Activated CD8-positive, alpha-beta T cell treated with anti-CD3 and anti-CD28 coated beads for 36 hours (primary cell): ENCODE measurements at places on chromosomes 13 and 19. TPM values are rescaled to one million over a fixed set of nuclear protein-coding genes. Genes with fewer than 3 reads are reported as not detected.

DNA sequence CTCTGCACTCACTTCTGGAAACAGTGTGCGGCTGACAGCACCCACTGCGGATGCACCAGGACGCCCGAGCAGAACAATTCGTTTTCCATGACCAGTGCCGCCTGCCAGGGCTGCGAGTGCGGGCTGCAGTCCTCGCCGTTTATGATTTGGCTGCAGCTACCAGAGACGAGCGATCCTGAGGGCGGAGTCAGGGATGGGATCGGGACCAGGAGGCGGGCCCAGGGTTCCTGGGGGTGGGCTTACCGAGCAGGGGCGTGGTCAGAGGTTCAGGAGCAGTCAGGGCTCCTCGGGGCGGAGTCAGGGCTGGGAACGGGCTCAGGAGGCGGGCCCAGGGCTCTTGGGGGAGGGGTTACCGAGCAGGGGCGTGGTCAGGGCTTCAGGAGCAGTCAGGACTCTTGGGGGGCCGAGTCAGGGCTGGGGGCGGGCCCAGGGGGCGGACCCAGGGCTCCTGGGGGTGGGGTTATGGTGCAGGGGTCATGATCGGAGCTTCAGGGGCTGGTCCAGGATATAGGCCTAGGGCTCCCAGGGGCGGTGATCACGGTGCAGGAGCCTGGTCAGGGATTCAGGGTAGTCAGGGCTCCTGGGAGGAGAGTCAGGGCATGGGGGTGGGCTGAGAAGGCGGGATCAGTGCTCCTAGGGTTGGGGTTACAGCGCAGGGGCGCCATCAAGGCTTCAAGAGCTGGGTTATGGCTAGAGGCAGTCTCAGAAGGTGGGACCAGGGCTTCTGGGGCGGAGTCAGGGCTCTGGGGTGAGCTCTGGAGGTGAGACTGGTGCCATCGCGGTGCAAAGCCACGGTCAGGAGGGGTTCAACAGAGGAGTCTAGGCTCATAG lies 1.7 kb downstream of the KLK4 start:
- peak; percentile 58 for DNase-seq
- H3K36me3 ChIP-seq: no peaks in the 10 kb centered on the region
- peaks cover 8% of the 10 kb centered on the region for H3K4me1 ChIP-seq

DNA sequence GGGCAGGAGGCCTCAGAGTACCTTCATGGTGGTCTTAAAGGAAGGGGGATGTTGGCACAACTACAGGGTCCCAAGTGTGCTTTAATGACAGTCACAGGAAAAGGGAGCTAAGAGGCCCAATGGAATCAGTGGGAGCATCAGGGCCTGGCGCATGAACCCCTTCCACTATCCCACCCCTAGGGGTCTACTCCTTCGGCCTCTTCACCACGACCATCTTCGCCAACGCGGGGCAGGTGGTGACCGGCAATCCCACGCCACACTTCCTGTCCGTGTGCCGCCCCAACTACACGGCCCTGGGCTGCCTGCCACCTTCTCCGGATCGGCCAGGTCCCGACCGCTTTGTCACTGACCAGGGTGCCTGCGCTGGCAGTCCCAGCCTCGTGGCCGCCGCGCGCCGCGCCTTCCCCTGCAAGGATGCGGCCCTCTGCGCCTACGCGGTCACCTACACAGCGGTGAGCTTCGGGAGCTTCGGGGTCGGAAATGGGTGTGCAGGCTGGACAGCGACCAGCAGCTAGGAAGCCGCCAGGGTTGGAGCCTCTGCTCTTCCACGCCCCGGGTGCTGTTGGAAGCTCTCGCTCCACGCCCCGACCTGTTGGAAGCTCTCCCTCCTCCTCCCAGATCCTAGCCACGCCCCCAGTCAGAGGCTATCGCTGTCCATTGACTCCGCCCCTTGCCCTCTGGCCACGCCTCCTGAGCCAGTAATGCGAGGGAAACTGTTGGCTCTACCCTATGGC lies 6.0 kb downstream of the PLPPR2 start:
- DNase-seq: no peak
- H3K27me3 ChIP-seq: peaks cover 4% of the 10 kb centered on the region
- H3K4me3 ChIP-seq: no peak overlapping the region
- no peaks in the 10 kb centered on the region for H3K36me3 ChIP-seq

DNA sequence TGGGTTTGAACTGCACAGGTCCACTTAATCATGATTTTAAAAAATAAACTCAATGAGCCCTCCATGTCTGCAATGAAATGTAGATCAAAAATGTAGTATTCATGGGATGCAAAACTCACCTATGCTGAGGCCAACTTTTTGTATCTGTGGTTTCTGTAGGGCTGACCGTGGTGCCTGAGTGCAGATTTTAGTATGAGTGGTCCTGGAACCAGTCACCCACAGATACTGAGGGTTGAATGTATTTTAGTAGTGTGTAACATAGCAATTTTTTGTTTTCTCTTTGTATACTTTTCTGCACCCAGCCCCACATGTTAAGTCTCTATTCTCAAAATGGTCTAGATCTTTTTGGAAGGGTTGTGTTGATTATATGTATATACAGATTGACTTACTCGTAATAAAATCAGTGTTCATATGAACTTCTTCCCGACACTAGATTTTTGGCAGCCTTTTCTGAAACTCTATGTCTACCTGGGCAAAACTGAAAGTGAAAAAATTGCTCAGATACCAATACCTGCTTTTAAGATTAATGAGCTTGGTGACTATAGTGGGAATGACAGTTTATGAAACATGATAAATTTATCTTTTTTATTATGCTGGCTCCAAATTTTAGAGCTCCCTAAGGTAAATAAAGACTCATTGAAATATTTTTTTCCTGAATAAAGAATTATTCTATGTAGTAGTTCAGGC lies 51.6 kb downstream of the DNAJC15 start:
- DNase-seq: peak; percentile 39
- peaks cover 20% of the 10 kb centered on the region for H3K36me3 ChIP-seq
- no peak overlapping the region for H3K4me3 ChIP-seq

DNA sequence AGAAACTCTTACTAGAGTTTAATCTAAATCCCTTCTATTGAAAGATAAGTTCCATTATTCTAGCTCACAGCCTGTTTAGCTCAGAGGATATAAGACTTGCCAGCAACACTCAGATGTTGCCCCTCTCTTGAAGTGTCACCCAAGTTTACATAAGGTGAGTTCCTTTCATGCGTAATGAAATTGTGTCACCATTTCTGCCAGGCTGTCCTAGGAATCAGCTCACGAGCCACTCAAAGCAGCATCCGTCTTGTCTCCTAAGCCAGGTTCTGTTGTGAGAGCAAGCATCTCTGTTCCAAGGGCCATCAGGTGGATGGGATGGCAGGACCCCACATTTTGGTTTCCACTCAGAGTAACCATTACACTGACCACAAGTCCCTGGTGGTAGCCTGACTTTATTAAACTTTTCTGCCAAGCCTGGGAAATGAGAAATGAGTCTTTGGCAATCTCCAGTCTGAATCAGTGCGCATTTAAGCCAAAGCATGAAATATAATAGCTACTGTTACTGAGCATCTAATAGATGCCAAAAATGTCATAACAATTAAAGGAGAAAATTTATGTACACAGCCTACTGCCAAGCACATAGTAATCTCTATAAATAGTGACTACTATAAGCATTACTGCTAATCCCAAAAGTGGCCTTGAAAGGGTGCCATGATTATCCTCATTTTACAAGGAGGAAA lies 179.6 kb upstream of the MIR17HG start:
- H3K27me3 ChIP-seq: peaks cover 8% of the 10 kb centered on the region
- no peaks in the 10 kb centered on the region for H3K36me3 ChIP-seq
- H3K27ac ChIP-seq: no peak overlapping the region
- no peak overlapping the region for H3K4me3 ChIP-seq
- no peak for DNase-seq

GRCh38 chr19:9354651-9355050 lies 8.2 kb upstream of the ZNF177 start:
- peaks cover 41% of the 10 kb centered on the region for H3K36me3 ChIP-seq
- no peak for DNase-seq
- H3K27ac ChIP-seq: no peak overlapping the region
- no peaks in the 10 kb centered on the region for H3K4me1 ChIP-seq
- H3K4me3 ChIP-seq: no peak overlapping the region
- H3K27me3 ChIP-seq: no peaks in the 10 kb centered on the region

DNA sequence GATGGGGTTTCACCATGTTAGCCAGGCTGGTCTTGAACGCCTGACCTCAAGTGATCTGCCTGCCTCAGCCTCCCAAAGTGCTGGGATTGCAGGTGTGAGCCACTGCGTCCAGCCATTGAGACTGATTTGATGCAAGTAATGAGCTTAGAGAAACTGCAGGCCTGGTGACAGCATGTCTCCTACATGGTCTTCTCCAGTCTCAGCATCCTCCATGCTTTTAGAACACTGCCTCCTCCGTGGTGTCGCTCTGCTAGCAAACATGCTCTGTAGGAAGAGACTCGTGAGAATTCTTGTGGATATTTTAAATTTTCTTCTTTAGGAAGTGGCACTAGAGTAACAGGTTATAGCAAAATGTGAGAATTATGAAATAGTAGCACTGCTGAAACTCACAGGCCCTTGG lies 37.1 kb downstream of the TPT1 start:
- H3K36me3 ChIP-seq: no peaks in the 10 kb centered on the region
- H3K27me3 ChIP-seq: peaks cover 5% of the 10 kb centered on the region
- no peak for DNase-seq
- H3K4me1 ChIP-seq: peaks cover 4% of the 10 kb centered on the region

DNA sequence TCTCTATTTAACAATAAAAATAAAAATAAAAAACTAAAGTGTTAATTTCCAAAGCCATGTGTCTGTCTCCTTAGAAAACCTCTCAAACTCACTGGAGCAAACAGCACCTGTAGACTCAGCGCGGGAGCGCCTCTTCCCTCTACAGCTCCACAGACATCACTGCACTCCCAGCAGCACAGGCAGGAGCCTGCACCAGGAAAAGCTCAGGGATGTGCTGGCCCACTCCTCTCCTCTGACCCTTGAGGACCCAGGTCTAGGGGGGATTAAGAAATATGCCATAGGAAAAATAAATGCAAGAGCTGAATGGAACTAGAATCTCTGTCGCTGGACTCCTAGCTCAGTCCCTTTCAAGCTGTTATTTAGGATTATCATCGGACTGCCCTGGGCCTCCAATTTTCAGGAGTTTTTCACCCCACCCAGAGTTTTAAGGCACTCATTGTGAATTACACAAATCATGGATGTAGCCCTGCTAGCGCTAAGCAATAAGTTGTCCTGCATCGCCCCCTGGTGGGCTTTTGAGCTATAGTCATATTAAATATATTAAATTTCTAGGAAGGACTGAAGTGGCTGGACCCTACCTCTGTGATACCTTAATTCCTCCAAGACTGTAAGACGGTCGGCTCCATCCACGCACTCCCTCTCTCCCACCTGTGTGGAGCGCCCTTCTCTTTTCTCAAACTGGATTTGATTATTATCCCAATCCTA lies 333.9 kb downstream of the UQCRFS1 start:
- peaks cover 4% of the 10 kb centered on the region for H3K27me3 ChIP-seq
- no peak overlapping the region for H3K4me3 ChIP-seq
- peak; percentile 78 for DNase-seq
- no peak overlapping the region for H3K27ac ChIP-seq
- no peaks in the 10 kb centered on the region for H3K36me3 ChIP-seq
- H3K4me1 ChIP-seq: no peaks in the 10 kb centered on the region

- H3K4me3 ChIP-seq: no peak overlapping the region
- no peaks in the 10 kb centered on the region for H3K27me3 ChIP-seq
- no peaks in the 10 kb centered on the region for H3K36me3 ChIP-seq
Measured at GRCh38 chr19:8550070-8550469, 27.2 kb downstream of the MYO1F start.

DNA sequence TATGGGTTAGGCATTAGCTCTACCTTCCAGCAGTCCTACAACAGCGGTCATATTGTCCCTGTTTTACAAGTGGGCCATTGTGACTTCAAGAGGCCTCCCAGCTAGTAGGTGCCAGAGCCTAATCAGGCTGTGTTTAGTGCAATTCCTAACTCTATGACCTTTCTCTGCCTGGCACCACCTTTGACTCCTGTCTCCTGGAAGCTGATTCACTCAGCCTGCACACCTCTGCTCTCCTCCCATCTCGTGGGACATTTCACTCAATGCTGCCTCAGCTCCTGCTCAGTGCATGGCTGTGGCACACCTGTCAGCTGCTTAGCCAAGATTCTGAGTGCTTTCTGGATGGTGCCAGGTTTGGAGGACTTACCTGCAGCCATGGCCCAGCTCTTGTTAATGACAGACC lies 9.5 kb upstream of the GJB6 start:
- no peak overlapping the region for H3K4me3 ChIP-seq
- H3K27me3 ChIP-seq: peaks cover 10% of the 10 kb centered on the region
- H3K27ac ChIP-seq: no peak overlapping the region
- no peaks in the 10 kb centered on the region for H3K36me3 ChIP-seq

Gene LGALS4
- 0.29 TPM for total RNA-seq

Gene FIZ1
- total RNA-seq: 13.2 TPM

Gene UFM1
- 46.2 TPM for total RNA-seq

Gene RNF113B
- total RNA-seq: not detected

Gene MPND
- total RNA-seq: 15.5 TPM

Gene ZNF180
- total RNA-seq: 8.1 TPM
